SHP77 treated with DMSO at 0.1 percent for 48 hours (cell line): ENCODE measurements at places on chromosomes 2 and 18.
A peak's percentile ranks its signal among the peaks of the same experiment; 100 is the strongest.

DNA sequence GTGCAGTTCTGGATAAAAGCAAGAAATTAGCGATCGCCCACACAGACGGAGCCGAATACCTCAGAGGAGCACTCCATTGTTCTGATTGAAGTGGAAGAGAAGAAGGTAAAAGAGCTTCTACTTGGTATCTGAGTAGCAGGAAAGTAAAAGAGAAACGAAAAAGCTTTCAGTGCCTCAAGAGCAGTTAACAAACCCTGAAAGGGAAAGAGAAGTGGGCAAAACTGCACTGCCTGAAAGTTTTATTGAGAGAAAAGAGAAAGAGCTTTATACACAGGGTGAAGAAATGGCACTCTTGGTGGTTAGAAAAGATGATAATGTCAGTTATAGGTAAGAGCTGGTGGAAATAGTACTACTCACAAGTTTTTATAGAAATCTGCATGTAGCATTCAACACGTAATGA, 192.8 kb downstream of the CDCA7 start:
- DNase-seq = no peak

DNA sequence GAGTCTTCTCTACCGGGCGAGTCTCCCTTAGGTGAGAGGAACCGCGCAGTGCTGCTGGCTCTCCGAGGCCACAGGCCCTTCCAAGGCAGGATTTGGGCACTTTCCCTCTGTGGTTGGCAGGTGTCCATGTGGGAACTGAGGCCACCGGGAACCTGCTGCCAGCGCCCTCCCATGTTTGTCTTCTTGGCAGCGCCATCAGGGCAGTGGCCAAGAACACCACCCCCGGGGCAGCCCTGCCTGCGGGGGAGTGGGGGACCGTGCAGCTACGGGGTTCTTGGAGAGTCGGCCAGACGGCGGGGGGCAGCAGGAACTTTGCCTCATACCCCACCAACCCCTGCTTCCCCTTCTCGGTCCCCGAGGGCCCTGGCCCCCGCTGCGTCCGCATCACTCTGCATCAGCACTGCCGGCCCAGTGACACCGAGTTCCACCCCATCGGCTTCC, 10.0 kb downstream of the CAPN10 start:
- no peak for DNase-seq

DNA sequence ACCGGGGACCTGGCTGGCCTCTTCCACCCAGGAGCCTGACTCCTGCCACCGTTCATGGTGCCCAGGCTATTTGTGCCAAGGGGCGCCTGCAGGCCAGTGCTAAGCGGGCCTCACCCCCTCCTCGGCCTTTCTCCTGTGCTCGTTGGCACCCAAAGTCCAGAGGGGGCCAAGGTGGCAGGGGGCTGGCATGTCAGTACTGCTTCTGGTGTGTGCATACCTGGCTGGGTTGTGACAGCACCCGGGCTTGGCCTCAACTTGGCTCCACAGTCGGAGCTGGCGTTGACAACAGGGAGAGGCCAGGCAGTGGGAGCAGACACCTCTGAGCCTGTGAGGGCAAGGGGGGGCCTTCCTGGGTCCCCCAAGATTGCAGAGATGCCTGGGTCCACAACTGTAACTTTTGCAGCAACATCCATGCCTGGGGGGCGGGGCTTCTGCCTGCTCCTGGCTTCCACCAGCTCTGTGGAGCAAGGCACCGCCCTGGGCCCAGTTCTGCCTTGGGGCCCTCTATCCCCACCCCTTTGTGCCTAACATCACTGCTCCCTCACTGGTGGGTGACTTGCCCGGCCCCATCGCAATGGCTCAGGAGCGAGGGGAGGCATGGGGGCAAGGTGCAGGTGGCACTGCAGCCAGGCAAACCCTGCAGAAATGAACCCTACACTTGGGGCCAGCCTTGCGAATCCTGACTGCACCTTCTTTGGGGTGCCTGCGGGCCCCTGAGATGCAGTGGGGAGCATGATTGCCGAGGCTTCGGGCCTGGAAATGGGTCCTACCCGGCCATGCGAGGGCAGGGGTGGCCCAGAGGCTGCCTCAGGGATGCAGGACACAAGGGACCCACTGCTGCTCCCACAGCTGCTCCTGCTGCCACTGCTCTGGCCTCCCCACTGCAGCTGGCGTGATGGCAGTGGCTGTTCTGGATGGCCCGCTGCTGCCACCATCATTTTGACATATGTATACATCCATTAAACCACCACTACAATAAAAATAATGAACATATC, 35.9 kb downstream of the PTPN4 start:
- DNase-seq = no peak

- DNase-seq = no peak
These were observed 304.4 kb upstream of the ZC3H15 start for GRCh38 chr2:186181625-186182024.

DNA sequence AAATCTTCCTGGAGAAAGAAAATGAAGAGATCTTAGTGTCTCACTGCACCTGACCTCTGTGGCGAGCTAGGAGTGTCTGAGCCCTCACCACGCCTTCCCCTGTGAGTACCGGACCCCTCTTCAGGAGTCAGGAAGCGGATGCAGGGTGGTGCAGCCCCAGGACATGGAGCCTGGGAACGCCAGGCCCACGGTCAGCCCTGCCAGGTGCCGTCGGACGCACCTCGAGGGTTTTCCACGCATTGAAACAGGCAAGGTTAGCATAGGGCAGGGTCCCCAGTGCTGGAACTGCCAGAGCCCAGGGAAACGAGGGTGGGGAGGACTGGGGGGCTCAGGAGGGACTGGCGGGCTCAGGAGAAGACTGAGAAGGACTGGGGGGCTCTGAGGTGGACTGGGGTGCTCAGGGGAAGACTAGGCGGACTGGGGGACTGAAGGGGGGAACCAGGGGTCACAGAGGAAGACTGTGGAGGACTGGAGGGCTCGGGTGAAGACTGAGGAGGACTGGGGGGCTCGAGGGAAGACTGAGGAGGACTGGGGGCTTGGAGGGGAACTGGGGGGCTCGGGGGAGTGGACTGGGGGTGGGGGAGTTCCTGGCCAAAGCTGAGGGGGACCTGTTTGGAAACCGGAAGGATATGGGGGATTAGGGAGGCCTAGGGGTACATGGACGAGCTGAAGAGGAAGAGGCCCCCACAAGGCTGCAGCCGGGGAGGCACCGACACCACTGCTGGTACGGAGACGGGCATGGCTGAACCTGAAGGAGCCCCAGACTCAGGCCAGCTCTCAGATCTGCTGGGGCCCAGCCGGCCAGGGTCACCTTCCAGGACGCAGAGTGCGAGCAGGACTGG, 65.2 kb upstream of the SNTG2 start:
- DNase-seq = no peak

DNA sequence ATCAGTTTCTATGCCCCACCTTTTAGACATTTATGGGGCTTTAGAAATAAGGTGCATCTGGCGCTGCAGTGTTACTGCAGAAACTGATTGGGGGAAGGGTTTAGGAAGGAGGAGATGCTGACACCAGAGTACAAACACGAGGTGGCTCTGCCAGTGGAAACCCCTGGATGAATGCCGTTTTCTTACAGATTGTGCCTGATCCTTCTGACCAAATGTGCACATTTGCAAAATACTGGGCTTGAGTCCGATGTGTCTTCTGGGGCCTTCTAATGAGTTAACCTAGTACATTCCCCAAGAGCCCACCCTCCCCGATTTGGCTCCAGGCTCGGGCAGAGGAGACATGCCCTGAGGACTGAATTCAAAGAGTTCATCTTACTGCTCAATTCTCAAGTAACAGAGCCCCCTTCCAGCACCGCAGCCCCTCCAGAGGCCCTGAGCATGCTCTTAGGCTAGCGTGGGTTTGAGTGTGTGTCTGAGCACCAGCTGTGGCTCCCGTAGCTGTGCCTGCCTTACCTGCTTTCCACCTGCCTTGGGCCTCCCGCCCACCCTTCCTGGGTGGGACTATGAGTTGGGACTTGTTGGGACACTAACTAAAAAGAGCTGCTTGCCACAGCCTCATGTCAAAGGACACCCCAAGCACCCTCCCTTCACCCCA, 116.7 kb upstream of the COPS8 start:
- DNase-seq = no peak

DNA sequence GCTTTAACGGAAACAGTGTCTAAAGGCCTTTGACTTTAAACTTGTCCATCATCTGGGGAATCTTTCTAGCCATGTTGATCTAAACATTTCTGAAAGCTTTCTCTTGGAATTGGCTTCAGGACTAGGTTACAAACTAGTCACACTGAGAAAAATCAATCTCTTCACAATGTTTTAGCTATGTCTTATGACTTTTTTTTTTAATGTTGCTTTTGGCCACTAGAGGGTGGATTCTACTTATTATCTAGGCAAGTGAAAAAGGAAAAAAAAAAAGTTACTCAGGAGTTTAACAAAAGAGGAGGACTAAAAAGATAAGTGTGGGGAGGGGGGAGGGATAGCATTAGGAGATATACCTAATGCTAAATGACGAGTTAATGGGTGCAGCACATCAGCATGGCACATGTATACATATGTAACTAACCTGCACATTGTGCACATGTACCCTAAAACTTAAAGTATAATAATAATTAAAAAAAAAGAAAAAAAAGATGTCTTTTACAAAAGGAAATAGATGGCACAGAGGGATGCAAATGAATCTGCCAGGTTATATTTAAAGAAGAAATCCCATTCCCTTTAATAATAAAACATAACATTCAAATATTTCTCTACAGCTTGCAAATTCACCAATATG, 160.4 kb upstream of the PID1 start:
- peak; percentile 9 for DNase-seq

GRCh38 chr2:235514627-235515363, 21.0 kb downstream of the AGAP1 start:
- DNase-seq = no peak

DNA sequence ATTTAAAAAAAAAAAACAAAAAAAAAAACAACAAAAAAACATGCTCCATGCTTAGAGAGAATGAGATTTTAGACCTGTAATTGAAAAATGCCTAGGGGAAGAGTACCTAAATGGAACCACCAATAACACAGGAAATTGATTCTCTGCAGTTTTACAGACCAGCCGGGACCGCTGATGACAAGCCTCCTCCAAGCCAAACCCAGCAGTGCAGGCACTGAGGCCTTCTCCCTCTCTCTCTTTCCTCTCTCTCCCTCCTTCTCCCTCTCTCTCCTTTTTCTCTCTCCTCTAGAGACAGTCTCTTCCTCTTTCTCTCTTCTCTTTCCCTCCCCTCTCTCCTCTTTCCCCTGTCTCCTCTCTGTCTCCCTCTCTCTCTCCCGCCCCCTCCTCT, 228.8 kb upstream of the COPS8 start:
- no peak for DNase-seq

- no peak for DNase-seq
These were observed 11.6 kb upstream of the BOK start for GRCh38 chr2:241546771-241547498.

DNA sequence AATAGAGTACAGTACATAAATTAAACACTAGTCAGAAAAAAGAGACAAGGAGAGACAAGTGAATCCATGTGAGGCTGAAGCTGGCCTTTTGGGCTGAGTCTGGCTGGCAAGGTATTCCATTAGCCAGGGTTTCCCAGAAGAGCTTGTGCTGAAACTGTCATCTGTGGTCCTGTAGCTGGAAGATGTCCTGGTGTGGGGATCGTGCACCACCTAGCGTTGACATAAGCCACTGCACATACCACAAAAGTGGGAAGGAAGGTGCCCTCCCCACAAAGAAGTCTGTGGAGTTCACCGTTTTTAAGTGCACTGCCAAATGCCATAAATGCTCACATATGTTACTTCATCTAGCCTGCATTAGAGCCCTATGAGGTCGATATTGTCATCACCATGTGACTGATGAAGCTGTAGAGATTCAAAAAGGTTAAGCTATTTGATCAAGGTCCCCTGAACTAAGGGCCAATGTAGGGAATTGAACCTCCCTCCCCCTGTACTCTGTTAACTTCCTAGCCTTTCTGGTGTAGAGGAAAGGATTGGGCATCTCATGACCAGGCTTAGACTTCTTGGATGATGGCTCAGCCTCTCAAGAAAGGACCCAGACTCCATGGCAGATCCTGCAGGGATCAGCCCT, 31.9 kb upstream of the GALNT14 start:
- no peak for DNase-seq

GRCh38 chr2:65660340-65660739, 227.9 kb upstream of the SPRED2 start:
- no peak for DNase-seq

GRCh38 chr18:29436459-29436858, 1259.5 kb upstream of the CDH2 start:
- DNase-seq = no peak
